ENCODE measurements at places on chromosomes 12 and 14.

DNA sequence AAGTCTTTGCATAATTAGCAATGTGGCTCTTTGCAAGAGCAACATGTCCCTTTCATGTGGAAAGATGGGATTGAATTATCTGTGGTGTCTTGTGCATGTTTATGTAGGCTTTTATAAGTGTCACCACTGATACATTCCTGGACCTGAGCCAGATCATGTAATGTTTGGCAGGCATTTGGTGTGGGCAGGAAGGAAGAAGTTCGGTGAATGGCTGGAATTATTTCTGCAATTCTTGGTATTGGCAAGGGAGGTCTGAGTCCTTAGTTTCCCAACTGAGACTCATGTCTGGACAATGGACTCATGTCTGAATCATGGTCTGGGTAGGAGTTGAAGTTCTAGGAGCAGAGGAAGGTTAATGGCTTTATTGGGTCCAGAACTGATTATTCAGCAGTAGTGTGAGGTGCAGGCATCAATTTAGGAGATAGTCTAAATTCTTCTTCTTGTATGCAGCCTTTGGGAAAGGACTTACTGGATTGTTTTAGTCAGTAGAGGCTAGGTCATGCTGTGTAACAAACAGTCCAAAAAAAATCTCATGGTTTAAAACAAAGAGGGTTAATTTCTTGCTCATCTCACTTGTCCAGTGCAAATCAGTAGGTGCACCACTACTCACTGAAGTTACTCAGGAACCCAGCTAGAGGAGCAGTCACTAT lies 186.5 kb upstream of the LHX5 start:
- no peak for DNase-seq

- no peak for DNase-seq
These were observed 26.8 kb downstream of the CCNK start for GRCh38 chr14:99507860-99508640.

DNA sequence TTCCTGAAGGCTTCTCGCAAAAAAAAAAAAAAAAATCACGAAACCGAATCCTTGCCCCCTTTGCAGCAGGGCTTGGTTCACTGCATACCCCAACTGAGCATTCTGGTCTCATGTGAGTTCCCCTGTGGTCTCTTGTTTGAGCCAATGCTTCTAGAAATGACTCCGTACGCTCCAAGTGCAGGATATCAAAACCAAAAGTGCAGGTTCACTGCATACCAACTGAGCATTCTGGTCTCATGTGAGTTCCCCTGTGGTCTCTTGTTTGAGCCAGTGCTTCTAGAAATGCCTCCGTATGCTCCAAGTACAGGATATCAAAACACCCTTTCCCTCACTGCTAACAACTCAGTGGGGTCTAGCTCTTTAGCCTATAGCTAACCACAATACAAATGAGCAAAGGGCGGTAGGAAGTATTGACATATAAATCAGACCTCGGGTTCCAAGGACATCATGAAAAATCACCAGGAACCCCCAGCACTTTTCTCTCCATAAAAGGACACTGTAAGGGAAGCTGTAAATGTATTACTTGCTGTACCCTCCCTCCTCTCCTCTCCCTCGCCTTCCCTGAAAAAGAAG lies 206.3 kb upstream of the NOS1 start:
- no peak for DNase-seq

DNA sequence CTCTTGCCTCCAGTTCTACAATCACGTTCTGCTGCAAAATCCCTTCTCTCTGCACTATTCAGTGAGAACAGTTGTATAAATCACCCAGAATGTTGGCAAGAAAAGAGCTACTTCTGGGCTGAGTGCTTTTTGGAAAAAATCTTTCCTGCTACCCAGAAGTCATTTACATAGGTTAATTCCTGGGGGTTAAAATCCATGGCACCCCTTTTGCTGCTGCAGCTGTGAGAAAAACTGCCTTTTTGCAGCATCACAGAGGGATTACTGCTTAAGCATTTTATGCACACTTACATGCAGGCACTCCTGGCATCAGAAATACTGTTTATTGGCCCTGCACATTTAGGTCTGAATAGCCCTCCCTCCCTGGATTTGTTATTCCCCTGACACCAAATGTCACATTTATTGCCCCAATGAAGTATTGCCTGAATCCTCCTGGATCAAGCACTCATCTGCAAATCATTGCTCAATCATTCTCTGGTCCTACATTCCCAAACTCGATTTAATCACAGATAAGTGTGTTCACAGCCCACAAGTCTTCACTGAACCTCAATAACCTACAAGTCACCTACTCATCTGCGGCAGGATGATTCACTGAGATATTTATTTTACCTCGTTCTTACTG lies 43.1 kb upstream of the CCDC196 start:
- no peak for DNase-seq

GRCh38 chr14:79464468-79464867 lies 746.8 kb downstream of the DIO2 start:
- DNase-seq = no peak

DNA sequence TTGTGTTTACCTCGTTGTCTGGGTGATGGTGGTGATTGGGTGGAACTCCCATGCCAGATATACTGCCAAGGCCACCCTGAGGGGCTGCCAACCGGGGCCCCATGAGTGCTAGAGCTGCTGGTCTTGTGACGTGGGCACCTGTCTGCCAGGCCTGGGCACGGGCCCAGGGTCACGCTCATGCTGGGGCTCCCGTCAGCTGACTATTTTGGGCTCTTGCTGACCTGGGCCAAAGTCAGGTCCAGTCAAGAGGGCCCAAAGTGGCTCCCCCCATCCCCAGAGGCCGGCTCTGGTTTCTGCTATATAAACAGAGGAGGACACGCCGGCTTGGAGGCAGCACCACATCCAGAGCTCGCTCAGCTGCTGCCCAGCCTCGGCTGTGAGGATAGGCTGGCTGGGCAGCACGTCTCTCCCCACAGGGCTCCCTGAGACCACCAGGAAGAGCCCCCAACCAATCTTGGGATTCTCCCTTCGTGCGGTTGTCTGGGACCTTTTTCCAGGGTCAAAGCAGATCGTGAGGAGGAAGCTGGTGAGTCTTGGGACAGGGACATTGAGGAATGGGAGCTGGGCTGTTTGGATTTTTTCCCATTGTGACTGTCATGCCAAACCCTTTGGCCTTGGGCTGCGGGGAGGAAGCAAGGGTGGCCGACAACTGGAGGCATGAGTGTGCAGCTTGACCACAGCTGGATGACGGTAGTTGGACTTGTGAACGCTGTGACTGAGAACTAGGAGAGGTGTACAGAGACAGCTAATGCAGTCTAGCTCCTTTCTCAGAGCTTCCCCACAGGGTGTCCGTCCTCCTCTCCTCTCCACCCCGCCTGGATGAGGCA lies 7.6 kb upstream of the NR4A1 start:
- DNase-seq = peak; percentile 33

- DNase-seq = no peak
These were observed 13.3 kb downstream of the DIP2B start for GRCh38 chr12:50518090-50518489.

DNA sequence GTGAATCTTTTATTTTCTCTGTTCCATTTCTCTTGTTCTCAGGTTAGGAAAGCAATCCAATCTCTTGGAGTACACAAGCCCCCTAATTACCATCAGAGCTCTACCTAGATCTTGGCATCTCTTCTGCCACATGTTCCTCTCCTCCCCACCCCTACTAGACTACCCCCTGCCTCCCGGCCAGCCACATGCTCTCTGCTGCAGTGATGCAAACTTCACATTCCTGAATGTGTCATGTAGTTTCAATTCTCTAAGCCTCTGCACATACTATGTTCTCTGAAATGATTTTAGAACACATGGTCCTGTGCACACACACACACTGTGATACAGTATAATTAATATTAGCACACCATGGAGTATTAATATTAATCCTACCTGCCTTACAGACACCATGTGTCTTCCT lies 104.6 kb downstream of the EFCAB11 start:
- DNase-seq = peak; percentile 63

- no peak for DNase-seq
These were observed 89.2 kb downstream of the DICER1 start for GRCh38 chr14:95068080-95068479.

DNA sequence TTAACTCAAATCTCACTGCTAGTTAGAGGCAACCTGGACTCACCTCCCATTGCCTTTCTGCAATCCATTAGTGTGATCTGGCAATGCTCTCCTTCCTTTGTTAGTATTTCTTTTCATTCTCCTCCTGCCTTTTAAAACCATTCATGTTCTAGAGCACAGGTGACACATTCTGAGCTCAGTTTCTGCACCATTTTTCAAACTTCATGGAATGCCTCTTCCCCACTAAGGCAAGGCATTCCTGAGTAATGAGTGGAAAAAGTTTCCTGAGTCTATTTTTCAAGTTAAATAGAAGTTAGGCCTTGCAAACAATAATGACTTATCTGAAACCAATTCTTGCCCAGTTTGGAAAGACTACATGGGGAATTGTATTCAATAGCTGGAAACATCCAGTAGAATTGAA lies 1001.8 kb downstream of the BCL11B start:
- no peak for DNase-seq

DNA sequence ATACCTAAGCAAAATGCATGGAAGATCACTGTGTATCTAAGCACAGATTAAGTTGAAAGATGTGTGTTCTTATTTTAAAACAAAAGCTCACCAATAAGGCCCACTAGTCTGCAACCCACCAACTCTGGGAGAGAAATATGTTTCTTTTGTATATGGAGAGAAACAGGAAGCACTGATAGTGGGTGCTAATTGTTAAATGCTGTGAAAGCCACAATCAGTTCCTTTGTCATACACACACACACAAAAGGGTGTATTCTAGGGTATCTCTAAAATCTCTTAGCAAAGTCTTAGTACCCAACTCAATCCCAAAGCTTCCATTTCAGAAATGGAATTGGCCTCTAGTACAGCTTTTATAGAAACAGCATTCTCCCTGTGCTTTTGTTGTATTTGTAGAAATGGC lies 272.7 kb upstream of the FLRT2 start:
- DNase-seq = no peak

DNA sequence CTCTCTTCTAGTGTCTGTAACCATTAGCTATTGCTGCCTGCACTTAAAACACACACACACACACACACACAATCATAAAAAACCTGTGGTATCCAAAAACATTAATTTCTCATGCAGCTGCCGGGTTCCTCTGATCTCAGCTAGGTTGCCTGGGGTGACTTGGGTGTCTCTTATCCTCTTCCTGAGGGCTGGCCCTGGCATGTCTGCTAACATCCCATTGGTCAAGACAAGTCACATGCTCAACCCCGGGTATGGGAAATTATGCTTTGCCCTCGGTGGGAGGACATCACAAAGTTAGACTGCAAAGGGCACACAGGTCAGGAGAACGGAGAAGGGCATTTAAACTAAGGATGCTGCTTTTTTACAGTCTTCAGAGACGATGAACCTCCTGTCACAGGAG lies 55.7 kb downstream of the TRPV4 start:
- peak; percentile 68 for DNase-seq

GRCh38 chr12:97308576-97309198 lies 153.9 kb upstream of the RMST start:
- peak; percentile 40 for DNase-seq

- DNase-seq = no peak
These were observed 84.4 kb downstream of the SPATS2 start for GRCh38 chr12:49451468-49452259.
